Activated naive CD8-positive, alpha-beta T cell treated with anti-CD3 and anti-CD28 coated beads for 36 hours (primary cell): ENCODE measurements at places on chromosomes 7 and 10. TPM values are rescaled to one million over a fixed set of nuclear protein-coding genes. Genes with fewer than 3 reads are reported as not detected.

DNA sequence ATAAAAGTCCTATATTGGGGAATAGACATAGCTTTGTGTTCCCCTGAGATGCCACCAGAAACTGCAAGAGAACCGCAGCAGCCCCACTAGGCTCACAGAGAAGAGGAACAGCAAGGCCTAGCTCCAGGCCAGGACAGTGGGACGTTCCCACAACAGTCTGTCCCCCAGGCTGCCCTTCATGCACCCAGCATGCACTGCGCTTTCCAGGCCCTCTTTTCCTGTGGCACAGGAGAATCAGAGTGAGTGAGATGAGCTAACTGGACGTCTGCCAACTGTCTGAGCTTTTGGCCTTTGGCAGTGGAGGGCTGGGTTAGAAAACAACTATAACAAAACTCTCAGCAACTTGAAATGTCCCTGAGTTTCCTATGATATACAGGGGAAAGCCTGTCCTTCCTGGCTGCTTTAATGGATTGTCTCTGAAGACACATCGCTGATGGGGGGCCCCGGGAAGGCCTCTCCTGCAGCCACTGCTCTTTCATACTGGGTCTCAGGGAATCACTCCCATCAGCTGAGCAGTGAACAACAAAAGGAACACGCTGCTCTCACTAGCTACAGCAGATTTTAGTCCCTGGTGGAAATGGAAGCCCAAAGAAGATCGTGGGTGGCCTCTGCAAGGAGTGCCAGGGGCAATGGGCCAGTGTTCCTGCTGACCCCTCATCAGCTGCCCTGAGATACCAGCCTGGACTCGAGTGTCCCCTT, 53.5 kb downstream of the PODXL start:
- DNase-seq, result no peak
- peaks cover 2% of the 10 kb centered on the region for H3K27me3 ChIP-seq
- peaks cover 28% of the 10 kb centered on the region for H3K4me1 ChIP-seq

- H3K27me3 ChIP-seq, result no peaks in the 10 kb centered on the region
- no peaks in the 10 kb centered on the region for H3K36me3 ChIP-seq
- no peak overlapping the region for H3K4me3 ChIP-seq
- H3K27ac ChIP-seq, result no peak overlapping the region
- no peaks in the 10 kb centered on the region for H3K4me1 ChIP-seq
- DNase-seq, result no peak
These were observed 62.0 kb downstream of the SLIT1 start for GRCh38 chr10:97123765-97124164.

- peaks cover 46% of the 10 kb centered on the region for H3K4me1 ChIP-seq
- no peaks in the 10 kb centered on the region for H3K27me3 ChIP-seq
- H3K4me3 ChIP-seq, result peak overlapping the region; percentile 72
- no peaks in the 10 kb centered on the region for H3K36me3 ChIP-seq
These were observed 1.3 kb upstream of the NMT2 start for GRCh38 chr10:15169555-15170401.

DNA sequence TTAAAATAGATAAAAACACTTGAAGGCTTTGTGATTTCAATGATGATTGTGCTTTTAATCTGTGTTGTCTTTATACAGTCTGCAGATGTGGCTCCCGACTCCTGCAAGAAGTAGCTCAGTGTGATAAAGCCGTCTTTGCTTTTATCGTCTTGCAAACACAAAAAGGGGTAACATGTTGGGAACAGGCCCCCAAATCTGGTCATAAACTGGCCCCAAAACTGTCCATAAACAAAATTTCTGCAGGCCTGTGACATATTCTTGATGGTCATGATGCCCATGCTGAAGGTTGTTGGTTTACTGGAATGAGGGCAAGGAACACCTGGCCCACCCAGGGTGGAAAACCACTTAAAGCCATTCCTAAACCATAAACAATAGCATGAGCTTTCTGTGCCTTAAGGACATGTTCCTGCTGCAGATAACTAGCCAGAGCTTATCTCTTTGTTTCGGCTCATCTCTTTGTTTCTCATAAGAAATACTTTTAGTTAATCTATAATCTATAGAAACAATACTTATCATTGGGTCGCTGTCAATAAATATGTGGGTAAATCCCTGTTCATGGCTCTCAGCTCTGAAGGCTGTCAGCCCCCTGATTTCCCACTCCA, 14.8 kb upstream of the ZNF485 start:
- H3K4me1 ChIP-seq, result peaks cover 19% of the 10 kb centered on the region
- no peak overlapping the region for H3K27ac ChIP-seq
- no peak overlapping the region for H3K4me3 ChIP-seq
- DNase-seq, result no peak

- peaks cover 2% of the 10 kb centered on the region for H3K36me3 ChIP-seq
- no peak overlapping the region for H3K4me3 ChIP-seq
- H3K27me3 ChIP-seq, result no peaks in the 10 kb centered on the region
- H3K27ac ChIP-seq, result no peak overlapping the region
- H3K4me1 ChIP-seq, result no peaks in the 10 kb centered on the region
These were observed 296.8 kb downstream of the EXOC4 start for GRCh38 chr7:133549633-133550032.

ZNF138 gene
- total RNA-seq, result 10.6 TPM

AS3MT gene
- not detected for total RNA-seq

INHBA gene
- not detected for total RNA-seq
